HEK293T (cell line): ENCODE measurements at places on chromosomes 5 and 9.

- no peak for DNase-seq
Observed at GRCh38 chr5:95519151-95519550, 35.6 kb downstream of the SKIC3 start.

DNA sequence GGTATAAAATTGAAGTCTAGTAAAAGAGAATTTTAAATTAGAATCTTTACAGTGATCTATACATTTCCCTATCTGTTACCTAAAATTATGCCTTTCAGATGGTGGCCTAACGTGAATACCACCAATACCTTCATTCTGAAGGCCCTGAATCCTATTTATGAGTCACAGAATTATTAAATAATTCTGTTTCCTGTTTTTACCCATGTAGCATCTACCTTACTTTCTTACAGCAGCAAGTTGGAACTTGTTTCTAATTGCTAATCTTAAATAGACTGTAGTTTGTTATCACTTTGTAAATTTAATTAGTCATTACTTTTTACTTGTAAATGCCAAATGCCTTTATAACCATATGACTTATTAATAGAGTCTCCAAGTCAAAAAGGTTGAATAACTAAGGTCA lies 135.0 kb downstream of the PDE4D start:
- DNase-seq: no peak

DNA sequence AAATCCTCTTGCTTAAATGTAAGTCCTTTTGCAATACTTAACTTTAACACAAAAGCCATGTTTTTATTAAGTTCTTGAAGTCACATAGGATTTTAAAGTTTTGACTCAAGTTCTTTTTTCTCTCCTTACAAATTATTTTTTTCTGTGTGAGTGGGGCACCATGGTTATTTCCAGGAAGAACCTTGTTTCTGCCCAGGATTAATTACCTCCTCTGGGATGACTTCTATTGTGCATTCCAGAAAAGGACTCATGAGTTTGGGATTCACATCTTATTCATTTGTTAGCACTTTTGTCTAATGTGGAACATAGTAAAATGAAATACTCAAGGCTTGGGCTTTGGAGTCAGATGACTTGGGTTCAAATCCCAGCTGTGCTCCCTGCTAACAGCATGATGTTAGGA lies 421.4 kb upstream of the WWC1 start:
- no peak for DNase-seq

- no peak for DNase-seq
Observed at GRCh38 chr9:94950579-94951323, 224.3 kb downstream of the AOPEP start.

DNA sequence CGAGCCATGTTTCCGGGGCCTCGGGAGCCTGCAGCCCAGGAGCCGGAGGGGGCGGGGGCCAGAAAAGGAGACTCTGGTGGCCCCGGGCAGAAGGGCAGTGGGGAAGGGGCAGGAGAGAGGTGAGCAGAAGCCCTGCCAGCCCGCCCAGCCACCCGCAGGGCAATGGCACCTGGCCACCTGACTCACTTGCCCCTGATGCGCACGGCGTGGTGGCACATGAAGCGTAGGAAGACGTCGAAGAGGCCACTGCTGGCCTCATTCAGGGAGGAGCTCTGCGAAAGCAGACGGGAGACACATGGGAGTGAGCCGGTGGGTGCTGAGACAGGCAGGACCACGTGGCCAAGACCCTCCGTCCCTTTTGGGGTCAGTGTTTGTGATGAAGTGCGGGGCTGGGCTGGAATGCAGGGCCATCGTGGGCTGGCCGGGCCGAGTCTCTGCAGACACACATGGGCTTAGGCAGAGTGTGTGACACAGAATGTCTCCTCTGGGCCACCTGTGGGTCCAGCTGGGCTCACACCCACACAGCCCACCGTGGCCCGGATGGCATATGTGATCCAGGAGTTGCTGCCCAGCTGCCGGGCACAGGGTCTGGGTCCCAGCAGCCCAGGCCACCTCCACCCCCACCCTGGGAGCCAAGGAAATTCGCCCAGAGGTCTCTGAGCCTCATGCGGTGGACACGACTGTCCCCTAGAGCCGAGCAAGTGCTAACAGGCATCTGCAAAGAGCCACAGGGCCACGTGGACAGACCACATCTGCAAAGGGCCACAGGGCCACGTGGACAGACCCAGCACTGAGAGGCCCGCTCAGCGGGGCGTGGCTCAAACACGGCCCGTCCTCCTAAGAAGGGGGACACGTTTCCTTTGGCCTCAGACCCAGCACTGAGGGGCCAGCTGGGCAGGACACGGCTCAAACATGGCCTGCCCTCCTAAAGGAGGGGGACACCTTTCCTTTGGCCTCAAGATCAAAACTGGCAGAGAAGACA lies 23.6 kb downstream of the TERT start:
- DNase-seq: no peak

GRCh38 chr5:98414938-98415337 lies 358.5 kb upstream of the RGMB start:
- DNase-seq: no peak

DNA sequence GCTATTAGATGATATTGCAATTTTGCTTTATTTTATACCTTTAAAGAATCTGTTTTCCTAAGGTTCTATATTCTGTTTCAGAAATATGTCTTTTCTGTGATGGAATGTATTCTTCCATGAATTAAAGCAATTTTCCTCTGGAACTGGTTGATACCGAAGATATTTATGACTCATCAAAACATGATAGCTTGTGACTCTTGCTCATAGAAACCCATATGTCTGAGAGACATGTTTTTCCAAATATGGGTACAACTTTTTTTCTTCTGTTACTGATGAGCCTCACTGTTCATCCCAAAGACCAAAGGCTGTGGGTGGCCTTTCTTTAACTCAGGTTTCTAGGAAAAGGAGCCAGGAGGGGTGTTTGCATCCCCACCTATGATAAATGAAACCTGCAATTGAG lies 126.1 kb upstream of the PAPPA start:
- no peak for DNase-seq
